ENCODE measurements at places on chromosomes 16 and 17. TPM values are rescaled to one million over a fixed set of nuclear protein-coding genes. Genes with fewer than 3 reads are reported as not detected.

Gene GLTPD2
- not detected for total RNA-seq

Gene OR1F1
- not detected for total RNA-seq

Gene LRRC75A
- total RNA-seq, result 2.1 TPM

Gene AATK
- 0.33 TPM for total RNA-seq

Gene CDT1
- 11.3 TPM for total RNA-seq

Gene MT1E
- 75.8 TPM for total RNA-seq

Gene FAM234A
- total RNA-seq, result 97.5 TPM

Gene ARL6IP1
- total RNA-seq, result 267 TPM

Gene C17orf78
- not detected for total RNA-seq

Gene NPIPA5
- 9.7 TPM for total RNA-seq

Gene ZFPM1
- total RNA-seq, result 3.7 TPM

Gene NEUROD2
- not detected for total RNA-seq

Gene TAC4
- not detected for total RNA-seq

Gene SLX4
- 6.4 TPM for total RNA-seq

Gene ZG16
- not detected for total RNA-seq

Gene SLC52A1
- 0.62 TPM for total RNA-seq

Gene DPEP3
- not detected for total RNA-seq

Gene TOP2A
- total RNA-seq, result 17.4 TPM

Gene CES5A
- total RNA-seq, result not detected

Gene CHD9
- total RNA-seq, result 26.2 TPM

Gene SEC14L5
- not detected for total RNA-seq

Gene TCAP
- total RNA-seq, result 0.84 TPM

Gene GINS2
- 6.5 TPM for total RNA-seq

Gene DNAAF1
- not detected for total RNA-seq

Gene FZD2
- total RNA-seq, result 8.1 TPM

Gene SPPL2C
- total RNA-seq, result not detected

Gene SNX20
- not detected for total RNA-seq

Gene CCL7
- not detected for total RNA-seq

Gene CRISPLD2
- total RNA-seq, result 3.3 TPM

Gene FOXN1
- not detected for total RNA-seq

Gene CTRB1
- total RNA-seq, result not detected

Gene CD300E
- not detected for total RNA-seq

Gene GCGR
- total RNA-seq, result not detected

Gene PLLP
- total RNA-seq, result 12.6 TPM

Data from kidney epithelial cell (primary cell).